ENCODE measurements at places on chromosomes 7 and 10. TPM values are rescaled to one million over a fixed set of nuclear protein-coding genes. Genes with fewer than 3 reads are reported as not detected.

C10orf62 gene
- not detected for polyA plus RNA-seq

DNA sequence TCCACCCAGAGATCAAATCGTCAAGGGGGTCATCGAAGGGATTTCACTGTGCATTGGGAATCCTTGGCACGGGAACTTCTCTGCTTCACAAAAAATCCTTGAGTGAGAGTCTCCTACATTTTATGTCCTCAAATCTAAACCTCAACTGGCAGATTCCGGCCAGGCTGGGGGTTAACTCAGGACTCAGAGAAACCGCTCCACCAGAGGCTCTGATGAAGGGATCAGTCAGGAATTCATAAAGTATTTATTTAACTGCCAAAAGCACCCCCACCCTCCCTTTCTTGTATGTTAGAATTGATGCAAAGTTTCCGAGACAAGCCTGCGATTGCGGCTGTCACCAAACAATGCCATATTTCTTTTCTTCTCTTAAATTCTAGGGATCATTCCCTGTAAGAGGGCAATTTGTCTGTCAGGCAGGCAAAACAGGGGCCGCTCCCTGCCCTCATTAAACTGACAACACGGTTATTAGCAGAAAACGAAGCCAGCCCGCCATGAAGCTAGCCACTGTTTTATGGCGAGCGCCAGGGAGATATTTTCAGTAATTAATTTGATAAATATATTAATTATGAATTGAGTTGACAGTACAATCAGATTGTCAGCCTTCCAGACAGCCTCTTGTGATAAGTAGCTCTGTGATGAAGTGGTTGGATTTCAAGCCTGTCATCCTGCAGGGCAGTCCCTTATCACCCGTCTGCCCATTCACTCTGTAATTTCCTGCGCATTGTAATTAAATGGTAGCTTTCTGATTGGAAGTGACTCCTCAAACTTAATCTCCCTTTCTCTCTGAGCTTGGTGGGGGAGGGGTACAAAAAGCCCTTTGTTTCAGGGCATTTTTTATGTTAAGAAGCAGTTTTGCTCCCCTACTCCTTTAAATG, 153.0 kb upstream of the GPR26 start:
- H3K4me3 ChIP-seq: no peak overlapping the region
- no peaks in the 10 kb centered on the region for H3K27me3 ChIP-seq
- peak overlapping the region; percentile 58 for H3K27ac ChIP-seq
- no peak for DNase-seq
- H3K36me3 ChIP-seq: no peaks in the 10 kb centered on the region

TFR2 gene
- polyA plus RNA-seq: not detected

LDB1 gene
- 42.2 TPM for polyA plus RNA-seq

GRCh38 chr10:74888962-74889661, 62.7 kb downstream of the KAT6B start:
- H3K4me3 ChIP-seq: no peak overlapping the region
- H3K27me3 ChIP-seq: no peaks in the 10 kb centered on the region
- H3K4me1 ChIP-seq: no peaks in the 10 kb centered on the region
- no peak overlapping the region for H3K27ac ChIP-seq
- no peak for DNase-seq

ATRNL1 gene
- 5.4 TPM for polyA plus RNA-seq

GRCh38 chr7:5132539-5132938, 57.5 kb upstream of the WIPI2 start:
- no peaks in the 10 kb centered on the region for H3K27me3 ChIP-seq
- no peak for DNase-seq
- no peaks in the 10 kb centered on the region for H3K4me1 ChIP-seq

ARL5B gene
- 18.8 TPM for polyA plus RNA-seq

GRCh38 chr7:91945476-91945875, 4.8 kb downstream of the AKAP9 start:
- no peak overlapping the region for H3K27ac ChIP-seq
- H3K4me1 ChIP-seq: peaks cover 11% of the 10 kb centered on the region
- H3K4me3 ChIP-seq: no peak overlapping the region
- no peak for DNase-seq
- no peaks in the 10 kb centered on the region for H3K27me3 ChIP-seq
- H3K36me3 ChIP-seq: no peaks in the 10 kb centered on the region

DNA sequence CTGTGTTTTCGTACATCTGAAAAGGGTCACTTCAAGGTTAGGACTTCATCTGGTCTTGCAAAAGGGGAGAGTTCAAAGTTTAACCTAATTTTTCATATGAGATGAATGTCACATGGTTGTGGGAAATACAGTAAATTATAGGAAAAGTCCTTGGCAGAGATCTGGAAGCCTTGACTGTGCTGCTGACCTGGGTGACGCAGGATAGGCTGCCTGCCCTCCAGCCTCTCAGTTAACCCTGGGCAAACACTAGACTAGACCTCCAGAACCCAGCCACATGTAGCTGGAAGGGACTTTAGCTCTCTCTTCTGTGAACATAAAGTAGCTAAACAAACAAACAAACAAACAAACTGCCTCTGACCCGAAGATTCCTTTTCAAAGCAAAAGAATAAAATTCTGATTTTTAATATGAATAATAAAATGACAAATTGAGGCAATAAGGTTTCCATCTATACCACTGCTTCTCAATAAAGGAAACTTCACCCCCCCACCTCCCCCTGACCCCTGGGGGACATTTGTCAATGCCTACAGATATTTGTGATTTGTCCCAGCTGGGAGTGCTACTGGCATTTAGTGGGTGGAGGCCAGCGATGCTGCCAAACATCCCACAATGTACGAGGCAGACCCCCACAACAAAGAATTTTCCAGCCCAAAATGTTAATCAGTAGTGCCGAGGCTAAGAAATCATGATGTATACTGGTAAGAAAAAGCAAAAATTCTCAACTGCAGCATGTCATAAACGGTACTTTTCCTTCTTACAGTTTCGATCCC, 75.2 kb upstream of the PRR15 start:
- DNase-seq: no peak

GRCh38 chr7:22318376-22318775, 38.6 kb downstream of the RAPGEF5 start:
- no peaks in the 10 kb centered on the region for H3K36me3 ChIP-seq
- H3K4me1 ChIP-seq: no peaks in the 10 kb centered on the region
- DNase-seq: no peak

DNA sequence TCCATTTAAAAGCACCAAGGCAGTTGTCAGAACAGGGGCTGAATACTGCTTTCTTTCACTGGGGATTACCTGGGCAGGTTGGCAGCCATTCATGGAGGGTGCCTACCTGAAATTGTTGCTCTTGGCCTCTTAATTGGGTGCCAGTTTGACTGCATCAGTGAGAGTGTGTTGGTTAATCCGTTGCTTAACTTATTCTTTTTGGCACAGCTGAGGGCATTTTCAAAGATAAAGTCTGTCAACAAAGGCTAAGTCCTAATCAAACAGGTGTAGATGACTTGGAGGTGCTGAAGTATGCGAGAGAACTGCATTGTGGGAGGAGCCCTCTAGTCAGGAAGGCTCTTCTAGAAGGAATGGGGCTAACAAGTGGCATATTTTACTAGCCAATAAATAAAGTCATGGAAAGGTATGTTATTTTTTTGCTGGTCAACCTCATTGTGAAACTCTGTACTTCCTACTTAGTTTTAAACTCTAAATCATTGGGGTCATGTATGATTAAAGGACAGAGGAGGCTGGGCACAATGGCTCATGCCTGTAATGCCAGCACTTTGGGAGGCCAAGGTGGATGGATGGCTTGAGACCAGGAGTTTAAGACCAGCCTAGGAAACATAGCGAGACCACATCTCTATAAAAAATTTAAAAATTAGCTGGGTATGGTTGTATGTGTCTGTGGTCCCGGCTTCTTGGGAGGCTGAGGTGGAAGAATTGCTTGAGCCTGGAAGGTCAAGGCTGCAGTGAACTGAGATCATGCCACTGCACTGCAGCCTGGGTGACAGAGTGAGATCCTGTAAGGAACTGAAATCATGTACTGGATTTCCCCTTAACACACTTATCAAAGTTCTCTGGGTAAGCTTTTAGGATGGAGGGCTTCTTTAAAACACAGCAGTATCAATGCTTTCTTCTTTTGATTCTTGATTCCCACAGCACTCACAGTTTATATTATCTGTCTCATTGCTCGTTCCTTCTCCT, 134.1 kb downstream of the LRMDA start:
- DNase-seq: no peak
- no peak overlapping the region for H3K27ac ChIP-seq
- H3K4me1 ChIP-seq: no peaks in the 10 kb centered on the region
- H3K27me3 ChIP-seq: no peaks in the 10 kb centered on the region
- H3K4me3 ChIP-seq: no peak overlapping the region

CCL24 gene
- not detected for polyA plus RNA-seq

Data from cardiac muscle cell (in vitro differentiated cells and primary cell).